Activated gamma-delta T cell treated with Interleukin-2 at 50 U/mL for 16 hours (primary cell): ENCODE measurements at places on chromosomes 2 and 18.
A peak's percentile ranks its signal among the peaks of the same experiment; 100 is the strongest.

DNA sequence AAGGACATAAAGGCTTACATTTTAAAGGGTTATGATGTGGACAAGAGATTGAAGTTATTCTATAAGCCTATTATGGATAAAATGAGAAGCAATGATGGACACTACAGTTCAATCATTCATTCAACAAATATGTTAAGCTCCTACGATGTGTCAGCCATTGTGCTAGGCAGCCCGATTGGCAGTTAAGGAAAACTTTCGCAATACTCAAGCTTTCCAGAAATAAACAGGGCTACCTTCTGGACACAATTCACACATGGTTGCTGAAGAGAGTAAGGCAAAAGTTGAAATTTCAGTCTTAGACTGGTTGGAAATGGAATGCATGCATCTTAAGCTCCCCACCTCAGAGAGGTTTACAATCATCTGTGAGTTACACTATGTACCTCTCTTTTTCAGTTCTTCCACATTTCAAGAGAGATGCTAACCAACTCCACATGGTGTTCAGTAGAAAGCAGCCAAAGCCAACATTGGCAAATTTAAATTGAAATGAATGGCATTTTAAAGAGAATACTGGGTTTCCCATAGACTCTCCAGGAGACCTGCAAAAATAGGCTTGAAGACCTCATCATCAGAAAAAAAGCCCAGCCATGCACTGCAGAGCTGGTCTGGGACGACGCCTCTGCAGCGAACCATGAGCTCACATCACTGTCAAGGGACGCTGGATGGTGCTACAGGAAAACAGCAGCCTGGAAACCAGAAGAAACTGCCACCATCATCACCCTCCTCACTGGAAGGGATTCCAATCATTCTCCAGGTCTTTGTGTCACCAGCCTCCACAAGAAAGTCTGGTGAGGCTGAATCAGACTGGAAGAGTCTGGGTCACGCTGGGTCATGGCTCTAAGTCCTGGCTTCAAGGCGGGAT lies 276.3 kb downstream of the AFF3 start:
- no peak for DNase-seq

DNA sequence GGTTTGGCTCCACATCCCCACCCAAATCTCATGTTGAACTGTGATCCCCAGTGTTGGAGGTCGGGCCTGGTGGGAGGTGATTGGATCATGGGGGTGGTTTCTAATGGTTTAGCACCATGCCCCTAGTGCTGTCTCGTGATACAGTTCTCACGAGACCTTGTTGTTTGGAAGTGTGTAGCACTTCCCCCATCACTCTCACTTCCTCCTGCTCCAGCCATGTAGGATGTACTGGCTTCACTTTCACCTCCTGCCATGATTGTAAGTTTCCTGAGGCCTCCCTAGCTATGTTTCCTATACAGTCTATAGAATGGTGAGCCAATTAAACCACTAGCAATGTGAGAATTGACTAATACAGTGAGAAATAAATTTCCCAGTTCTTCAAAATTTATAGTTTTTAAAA lies 325.9 kb downstream of the FSIP2 start:
- DNase-seq: no peak

GRCh38 chr2:647691-648231 lies 29.4 kb downstream of the TMEM18 start:
- DNase-seq: no peak

- DNase-seq: no peak
Observed at GRCh38 chr18:13613591-13614501, 112.5 kb downstream of the FAM210A start.

DNA sequence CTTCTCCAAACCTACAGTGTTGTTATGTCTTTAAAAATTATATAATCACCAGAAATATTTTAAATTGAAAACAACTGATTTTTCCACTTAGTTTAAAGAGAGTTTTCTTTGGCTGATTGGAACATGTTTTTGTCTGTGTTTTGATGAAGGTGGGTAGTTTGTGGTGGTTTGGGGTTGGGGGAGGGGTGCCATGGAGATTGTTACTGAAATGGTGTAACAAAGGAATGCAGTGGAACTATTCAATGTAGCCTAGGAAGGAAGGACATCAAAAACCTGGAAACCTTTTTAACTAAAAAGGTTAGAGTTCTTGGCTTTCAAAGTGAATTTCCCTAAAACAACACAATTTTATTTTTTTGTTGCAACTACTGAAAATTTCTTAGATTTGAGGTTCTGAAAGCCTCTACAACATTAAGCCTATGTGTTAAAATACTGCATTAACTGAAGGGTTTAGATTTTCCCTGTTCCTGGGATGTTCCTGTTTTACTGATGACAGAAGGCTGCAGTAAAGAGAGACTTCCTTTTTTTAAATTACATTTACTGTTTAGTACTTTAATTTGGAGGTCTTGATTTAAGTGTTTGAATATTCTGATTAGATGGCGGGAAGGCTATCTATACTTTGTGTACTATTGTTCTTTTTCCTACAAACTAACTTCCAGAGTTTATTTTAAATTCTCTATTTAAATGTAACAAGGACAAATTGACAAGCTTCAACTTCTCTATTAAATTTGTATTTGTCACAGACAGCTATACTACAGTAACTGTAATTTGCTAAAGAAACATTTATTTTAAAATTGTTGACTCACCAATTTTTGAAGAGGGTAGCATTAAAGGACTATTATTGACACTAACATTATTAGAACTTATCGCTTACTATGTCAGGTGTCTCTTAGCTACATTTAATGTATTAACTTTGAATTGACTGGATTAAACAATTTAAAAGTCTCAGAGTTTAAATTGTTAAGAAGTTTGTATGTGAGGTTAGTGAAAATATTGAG lies 87.7 kb downstream of the LIMS1 start:
- peak; percentile 17 for DNase-seq

DNA sequence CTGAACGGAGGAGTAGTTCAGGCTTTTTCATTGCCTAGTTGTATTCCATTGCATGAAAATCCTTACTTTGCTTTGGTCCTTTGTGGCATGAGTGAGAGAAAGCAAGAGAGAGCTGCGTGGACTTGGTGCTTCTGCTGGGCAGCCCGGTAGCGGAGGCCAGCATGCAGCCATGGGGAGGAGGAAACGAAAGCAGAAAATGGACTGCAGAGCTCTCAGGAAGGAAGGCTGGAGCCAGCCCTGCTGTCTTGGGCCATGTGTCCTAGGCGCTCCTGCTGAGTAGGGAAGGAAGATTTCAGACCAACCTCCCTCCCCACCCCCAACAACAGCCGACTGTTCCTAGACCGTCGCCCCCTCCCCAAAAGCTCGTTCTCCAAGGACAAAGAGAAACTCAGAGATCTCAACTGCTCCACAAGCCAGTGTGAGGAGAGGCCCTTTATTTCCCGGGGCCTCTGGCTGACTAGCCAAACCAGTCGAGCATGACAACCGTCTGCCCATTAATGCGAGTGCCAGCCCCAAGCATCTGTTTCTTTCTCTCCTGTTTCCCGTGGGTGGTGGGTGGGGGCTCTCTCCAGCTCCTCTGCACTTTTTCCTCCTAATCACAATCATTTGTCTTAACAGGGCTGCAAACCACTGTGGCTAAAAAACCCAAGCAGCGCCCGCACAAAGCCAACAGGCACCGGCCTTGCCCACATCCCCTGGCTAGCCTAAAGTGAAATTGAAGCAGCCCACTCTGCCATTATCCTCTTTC lies 66.8 kb upstream of the FZD7 start:
- DNase-seq: no peak

GRCh38 chr2:238458651-238459050 lies 31.9 kb downstream of the ASB1 start:
- DNase-seq: no peak

GRCh38 chr2:46893269-46893939 lies 22.2 kb downstream of the MCFD2 start:
- DNase-seq: no peak

- DNase-seq: no peak
Observed at GRCh38 chr2:185185044-185185443, 553.6 kb upstream of the FSIP2 start.

- DNase-seq: no peak
Observed at GRCh38 chr2:229858351-229858750, 63.5 kb downstream of the TRIP12 start.

DNA sequence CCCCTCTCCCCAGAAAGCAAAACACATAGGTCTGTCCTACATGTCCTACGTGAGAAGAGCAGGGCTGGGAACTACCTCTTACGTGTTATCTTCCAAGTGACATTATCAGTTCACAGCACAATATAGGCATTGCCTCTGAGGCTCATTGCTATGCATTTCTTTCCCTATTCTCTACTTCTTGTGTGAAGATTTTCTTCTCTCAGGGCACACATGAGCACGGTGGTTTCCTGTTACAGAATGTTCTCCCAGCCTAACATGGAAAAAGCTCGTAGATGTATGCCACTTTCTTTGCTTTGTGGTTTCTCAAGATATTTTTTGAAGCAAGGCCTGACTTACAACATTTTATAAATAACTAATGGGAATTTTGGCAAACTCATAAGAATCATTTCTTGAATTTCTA lies 19.4 kb upstream of the DSC3 start:
- DNase-seq: no peak

DNA sequence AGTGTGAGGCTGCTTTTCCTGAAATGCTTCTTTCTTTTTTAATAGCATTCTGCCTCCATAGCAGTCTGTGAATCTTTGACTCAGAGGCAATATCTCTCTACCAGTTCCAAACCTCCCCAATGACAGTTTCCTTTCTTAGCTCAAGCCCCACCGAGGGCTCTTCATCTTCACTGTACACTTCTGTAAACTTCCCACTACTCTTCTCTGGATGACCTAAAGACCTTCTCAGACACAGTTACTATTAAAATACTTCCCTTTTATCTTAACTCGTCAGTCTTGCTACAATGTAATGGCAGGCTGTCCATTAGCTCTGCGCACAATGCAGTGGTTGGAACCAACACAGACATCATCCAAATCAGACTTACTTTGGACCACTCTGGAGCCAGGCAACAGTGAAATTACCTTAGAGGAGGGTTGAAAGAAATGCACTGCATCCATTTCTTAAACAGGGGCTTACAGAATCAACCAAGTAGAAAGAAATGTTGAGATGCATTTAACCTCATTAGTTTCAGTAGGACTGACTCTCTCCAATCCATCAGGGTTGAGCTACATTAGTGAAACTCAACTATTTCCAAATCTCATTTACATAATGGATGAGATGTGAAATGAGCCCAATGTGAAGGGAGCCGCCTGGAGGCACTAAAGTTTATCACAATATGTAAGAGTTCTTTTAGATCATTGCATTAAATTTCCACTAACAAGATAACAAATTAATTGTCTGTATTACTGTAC lies 343.8 kb downstream of the SETBP1 start:
- DNase-seq: no peak

DNA sequence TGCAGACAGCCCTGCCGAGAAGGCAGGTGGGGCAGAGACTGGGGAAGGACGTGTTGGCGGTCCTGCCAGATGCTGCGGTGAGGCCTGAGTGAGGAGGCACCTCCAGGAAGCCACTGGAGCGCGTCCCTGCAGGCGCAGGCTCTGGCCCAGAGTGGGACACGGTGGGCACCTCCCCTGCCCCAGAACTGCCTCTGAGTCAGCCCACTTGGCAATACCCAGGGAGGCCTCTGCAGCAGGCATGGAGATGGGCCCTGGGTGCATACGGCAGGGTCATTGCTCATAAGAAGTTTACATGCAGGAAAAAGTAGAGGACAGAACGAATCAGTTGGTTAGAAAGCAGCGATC lies 195.9 kb downstream of the TFCP2L1 start:
- DNase-seq: no peak

GRCh38 chr2:168897449-168897848 lies 3.6 kb upstream of the G6PC2 start:
- DNase-seq: no peak

- DNase-seq: no peak
Observed at GRCh38 chr2:8794923-8795825, 42.2 kb downstream of the KIDINS220 start.

- no peak for DNase-seq
Observed at GRCh38 chr2:174615871-174616436, 18.4 kb upstream of the WIPF1 start.

GRCh38 chr2:8835279-8835678 lies 2.1 kb downstream of the KIDINS220 start:
- DNase-seq: no peak

GRCh38 chr2:39696838-39697237 lies 31.1 kb downstream of the TMEM178A start:
- no peak for DNase-seq

DNA sequence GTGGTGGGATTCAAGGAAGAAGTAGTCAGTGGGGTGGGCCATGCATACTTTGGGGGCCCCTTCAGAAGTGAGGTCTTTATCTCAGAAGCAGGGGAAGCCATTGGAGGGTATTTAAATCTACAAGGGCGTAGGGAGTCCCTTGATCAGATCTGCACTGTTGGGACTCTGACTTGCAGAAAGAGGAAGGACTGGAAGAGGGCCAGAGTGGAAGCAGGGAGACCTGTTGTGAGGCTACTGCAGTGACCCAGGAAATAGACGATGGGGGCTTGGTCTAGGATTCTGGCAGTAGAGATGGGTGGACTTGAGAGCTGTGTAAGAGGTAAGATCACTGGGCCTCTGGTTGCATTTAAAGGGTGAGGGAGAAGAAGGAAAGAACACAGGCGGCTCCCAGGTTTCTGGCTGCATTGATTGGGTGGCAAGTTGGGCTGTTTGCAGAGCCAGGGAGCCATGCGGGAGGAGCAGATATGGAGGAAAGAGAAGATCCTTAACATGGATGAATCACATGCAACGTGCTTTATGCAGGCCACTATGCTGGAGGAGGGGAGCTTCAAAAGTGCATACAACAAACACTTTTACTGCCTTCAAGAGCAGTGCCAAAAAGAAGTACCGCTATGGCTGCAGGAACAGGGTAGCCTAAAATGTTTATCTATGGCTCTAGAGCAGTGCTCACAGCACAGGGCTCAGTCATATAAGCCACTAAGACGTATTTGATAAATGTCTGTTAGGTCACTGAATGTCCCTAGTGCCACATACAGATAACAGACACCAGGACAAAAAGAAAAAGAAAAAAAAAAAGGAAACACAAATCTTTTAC lies 2.3 kb downstream of the SFXN5 start:
- DNase-seq: no peak
